ENCODE measurements at places on chromosomes 6 and 20.

- no peak for DNase-seq
Observed at GRCh38 chr6:151847064-151847463, 39.6 kb downstream of the ESR1 start.

DNA sequence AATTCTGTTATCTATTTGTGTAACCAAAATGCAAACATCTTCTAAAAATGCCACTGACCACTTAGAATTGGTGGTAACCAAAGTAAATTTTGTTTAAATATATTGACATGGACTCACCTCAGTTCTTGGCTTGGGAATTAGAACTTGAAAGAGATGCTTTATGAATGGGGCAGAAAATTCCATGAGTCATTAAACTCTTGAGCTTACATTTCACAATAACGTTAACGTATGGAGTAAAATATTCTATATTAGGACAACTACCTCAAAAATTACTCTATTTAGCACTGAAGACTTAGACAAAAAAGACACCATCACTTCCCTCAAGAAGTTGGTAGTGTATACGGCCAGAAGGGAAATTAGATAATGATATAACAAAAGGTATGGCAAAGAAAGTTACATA is 752.2 kb upstream of the MARCKS start:
- DNase-seq, result no peak

DNA sequence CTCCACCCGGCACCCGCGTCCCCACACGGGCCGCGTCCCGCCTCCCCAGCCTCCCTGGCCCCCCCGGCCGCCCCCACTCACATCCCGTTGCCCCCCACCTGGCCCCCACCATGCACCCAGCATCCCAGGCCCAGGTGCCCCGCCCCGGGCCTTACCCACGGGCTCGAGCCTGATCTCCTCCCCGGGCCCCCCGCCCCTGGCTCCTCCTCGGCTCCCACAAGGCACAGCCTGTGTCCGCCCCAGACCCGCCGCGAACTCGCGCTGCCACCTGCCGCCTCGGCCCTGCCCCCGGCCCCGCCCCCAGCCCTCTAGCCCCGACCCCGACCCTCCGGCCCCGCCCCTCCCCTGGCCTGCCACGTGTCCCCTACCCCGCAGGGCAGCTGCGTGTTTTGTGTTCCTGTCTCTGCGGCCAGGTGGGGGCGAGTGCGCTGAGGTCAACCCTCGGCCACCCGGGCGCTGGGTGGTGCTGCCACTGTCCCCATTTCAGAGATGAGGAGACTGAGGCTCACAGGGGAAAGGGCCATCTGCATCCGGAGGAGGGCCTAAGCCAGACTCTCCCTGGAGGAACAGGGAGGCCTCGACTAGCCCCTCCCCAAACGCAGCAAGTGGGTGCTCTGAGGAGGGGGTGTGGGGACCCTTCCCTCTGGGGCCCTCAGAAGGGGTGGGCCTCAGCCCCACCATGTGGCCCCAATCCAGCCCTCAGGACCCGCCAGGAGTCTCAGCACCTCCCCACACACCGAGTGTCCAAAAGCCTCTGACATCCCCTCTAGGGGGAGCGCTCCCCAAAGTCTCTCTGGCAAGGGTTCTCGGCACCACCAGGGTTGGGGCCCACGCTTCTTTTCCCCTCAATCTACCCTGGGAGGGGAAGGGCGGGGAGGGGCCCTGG is 99.8 kb downstream of the TAF4 start:
- peak; percentile 18 for DNase-seq

GRCh38 chr6:79494841-79495240 is 42.4 kb downstream of the LCA5 start:
- no peak for DNase-seq

- DNase-seq, result no peak
Observed at GRCh38 chr6:132190097-132190814, 211.0 kb downstream of the MOXD1 start.

DNA sequence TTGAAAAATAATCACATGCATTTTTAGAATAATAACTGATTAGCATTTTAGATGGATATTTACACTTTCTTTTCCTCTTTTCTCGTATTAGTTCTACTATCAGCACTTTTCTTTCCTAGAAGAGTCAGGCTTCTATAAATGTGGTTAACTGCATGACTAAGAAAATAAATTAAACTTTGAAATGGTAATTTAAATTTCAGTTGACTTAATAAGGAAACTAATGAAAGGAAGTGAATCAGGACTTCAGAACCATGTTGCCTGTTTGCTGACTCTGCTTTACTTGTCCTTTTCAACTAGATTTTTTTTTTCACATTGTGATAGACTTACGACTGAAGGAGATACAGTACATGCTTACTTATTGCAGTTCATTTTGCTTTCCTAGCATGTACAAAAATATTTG is 1258.2 kb upstream of the EYS start:
- no peak for DNase-seq

All from activated T-cell treated with anti-CD3 and anti-CD28 coated beads, Interleukin-2, amount 50 U/mL, for 24 hours (primary cell).